ENCODE measurements at places on chromosomes 3 and 15. TPM values are rescaled to one million over a fixed set of nuclear protein-coding genes. Genes with fewer than 3 reads are reported as not detected.

Gene USP3
- polyA plus RNA-seq, result 16.0 TPM

Gene TMC3
- polyA plus RNA-seq, result not detected

Gene KLHL40
- polyA plus RNA-seq, result not detected

Gene ACOX2
- 0.39 TPM for polyA plus RNA-seq

Gene TNK2
- polyA plus RNA-seq, result 30.7 TPM

Gene SENP8
- 2.7 TPM for polyA plus RNA-seq

Gene MUC13
- not detected for polyA plus RNA-seq

Gene DUT
- 193 TPM for polyA plus RNA-seq

Gene GUCA1C
- 0.43 TPM for polyA plus RNA-seq

Gene WNT5A
- polyA plus RNA-seq, result 4.0 TPM

Gene ATP13A4
- not detected for polyA plus RNA-seq

Gene PCOLCE2
- 2.4 TPM for polyA plus RNA-seq

Gene SEMA3B
- polyA plus RNA-seq, result 1.3 TPM

GRCh38 chr3:133472889-133473288, 73.0 kb downstream of the BFSP2 start:
- DNase-seq, result no peak

GRCh38 chr3:14126017-14126886, 1.4 kb downstream of the TMEM43 start:
- no peak for DNase-seq

DNA sequence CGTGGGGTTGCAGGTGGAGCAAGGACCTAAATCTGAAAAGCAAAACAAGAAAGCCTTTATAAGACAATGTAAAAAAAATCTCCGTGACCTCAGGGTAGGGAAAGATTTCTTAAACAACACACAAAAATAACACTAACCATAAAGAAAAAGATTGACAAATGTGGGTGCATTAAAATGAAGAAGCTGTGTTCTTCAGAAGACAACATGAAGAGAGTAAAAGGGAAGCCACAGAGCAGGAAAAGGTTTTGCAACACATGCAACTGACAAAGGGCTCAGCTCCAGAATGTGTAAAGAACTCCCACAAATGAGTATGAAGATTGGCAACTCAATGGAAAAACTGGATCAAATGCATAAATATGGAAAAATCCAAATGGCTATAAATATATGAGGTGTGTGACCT, 74.2 kb downstream of the MAGEF1 start:
- no peak for DNase-seq

DNA sequence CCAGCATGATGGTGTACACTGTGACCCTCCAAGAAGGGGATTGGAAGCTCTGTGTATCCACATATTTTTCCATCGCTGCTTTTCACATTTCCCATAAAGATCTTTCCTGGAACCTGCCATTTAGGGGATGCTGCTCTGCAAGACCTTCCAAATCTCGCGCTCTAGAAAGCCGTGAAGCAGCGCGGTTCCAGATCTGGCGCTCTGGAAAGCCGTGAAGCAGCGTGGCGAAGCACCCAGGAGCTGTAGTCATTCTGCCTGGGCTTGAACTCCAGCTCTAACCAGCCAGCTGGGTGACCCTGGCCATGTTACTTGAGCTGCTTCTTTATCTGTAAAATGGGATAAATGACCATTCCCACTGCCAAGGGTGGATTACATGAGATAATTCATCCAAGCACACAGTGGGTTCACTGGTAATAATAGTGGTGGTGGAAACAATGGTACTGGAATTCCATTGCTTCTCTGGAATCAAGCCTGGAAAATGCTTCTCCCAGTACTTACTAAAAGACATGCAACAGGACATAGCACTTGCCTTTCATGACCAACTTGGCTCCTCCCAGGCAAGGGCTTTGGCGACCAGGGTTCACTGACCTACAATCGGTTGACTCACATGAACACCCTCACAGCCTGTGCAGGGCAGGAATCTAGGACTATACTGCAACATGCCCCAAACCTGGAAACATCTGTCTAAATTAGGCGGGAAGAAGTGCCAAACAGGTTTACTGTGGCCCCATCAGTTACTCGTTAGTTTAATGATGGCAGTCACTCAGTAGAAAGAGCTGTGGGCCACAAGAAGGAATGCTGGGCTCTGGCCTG, 70.7 kb downstream of the XXYLT1 start:
- DNase-seq, result no peak

DNA sequence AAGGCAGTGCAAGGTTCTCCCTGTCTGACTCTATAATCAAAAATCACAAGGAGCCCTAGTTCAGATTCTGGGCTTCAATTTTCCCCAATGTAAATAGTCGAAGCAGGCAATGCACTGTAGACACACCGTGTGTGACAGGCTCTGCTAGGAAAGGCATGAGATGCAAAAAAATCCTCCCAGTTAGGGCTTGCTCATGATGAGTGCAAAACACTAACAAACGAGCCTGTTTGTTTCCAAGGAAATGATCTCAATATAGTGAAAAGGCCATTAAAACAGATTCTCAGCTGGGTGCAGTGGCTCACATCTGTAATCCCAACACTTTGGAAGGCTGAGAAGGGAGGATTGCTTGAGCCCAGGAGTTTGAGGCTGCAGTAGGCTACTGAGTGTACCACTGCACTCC, 55.7 kb downstream of the UMPS start:
- no peak for DNase-seq

DNA sequence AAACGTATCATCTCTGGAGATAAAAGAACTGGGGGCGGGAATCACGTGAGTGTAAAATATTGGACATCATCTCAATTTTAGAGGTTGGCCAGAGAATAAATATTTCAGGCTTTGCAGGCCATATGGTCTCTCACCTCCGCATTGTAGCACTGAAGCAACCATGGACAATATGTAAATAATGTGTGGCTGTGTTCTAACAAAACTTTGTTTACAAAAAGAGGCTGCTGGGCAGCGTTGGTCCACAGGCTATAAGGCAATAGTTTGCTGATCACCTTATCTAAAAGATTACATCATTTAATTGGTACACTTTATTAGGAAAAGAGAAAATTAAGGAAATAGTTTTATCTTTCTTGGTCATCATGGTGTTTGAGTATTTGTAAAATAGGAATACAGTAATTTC, 22.5 kb upstream of the SHC4 start:
- DNase-seq, result no peak

DNA sequence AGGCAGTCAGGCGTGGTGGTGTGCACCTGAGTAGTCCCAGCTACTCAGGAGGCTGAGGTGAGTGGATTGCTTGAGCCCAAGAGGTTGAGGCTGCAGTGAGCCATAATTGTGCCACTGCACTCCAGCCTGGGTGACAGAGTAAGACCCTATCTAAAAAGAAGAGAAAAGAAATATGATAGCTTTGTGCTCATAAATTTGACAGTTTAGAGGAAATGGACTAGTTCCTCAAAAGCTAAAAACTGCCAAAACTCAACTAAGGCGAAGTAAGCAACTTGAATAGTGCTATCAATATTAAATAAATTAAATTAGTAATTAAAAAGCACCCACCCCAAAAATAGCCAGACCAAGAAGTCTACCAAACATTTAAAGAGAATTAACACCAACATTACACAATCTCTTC, 24.5 kb upstream of the SLC15A2 start:
- no peak for DNase-seq

DNA sequence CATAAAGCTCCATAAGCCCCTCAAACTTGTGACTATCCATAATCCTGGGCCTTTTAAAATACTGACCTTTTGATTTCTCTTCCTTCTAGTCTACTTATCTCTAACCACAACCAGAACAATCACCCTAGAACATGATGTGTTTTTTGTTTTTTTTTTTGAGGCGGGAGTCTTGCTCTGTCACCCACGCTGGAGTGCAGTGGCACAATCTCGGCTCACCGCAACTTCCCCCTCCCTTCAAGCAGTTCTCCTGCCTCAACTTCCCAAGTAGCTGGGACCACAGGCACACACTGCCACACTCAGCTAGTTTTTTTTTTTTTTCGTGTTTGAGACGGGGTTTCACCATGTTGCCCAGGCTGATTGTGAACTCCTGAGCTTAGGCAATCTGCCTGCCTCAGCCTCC, 25.1 kb downstream of the VPS39 start:
- DNase-seq, result no peak

GRCh38 chr3:148815316-148816110, 12.1 kb upstream of the CPB1 start:
- DNase-seq, result no peak

DNA sequence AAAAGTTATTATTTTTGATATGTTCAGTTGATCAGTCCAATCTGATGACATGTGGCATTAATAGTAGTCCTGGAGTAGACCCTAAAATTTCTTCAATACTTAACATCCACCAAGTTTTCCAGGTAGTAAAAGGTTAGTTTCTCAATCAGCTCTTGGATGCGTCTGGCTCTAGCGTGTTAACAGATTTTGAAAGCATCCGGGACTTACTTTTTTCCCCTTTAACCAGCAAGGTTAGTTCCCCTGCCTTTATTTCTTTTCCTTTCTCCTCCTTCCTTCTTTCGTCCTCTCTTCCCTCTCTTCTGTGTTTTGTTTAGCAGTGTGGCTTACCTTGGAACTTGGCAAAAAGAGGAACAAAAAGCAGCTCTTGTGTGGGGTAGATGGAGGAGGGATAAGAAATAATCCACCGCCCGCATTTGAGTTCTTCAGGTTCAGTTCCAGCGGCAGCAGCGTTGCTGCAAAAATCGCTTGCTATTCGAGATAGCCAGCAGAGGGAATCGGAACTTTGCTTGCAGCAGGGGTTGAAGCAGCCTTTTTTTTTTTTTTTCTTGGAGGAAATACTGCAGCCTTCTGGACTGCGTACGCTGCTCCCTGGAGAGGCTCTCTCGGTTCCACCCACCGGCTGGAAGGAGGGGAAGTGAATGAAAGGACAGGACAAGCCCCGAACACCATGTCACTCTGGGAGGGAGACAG, at the start of gene RBMS3:
TSS of gene RBMS3 (plus strand) at position 668 of the 690 bp plus-strand sequence.
- DNase-seq, result peak; percentile 89

DNA sequence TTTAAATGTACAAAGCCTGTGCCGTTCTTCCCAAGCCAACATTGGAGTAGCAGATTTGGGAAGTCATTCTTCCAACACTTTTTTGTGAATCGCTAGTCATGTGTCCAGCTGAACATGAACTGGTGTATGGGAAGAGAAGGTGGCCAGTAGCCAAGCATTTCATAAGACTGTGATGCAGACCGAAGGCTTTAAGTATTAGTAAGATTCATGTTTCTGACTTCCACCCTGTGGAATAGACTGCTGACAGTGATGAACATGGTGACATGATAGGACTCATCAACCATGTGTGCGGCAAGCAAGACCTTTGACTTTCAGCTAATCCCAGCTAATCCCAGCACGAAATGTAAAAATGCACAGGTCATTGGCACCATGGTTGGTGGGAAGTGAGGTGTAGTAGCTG, 48.3 kb upstream of the THSD4 start:
- peak; percentile 61 for DNase-seq

DNA sequence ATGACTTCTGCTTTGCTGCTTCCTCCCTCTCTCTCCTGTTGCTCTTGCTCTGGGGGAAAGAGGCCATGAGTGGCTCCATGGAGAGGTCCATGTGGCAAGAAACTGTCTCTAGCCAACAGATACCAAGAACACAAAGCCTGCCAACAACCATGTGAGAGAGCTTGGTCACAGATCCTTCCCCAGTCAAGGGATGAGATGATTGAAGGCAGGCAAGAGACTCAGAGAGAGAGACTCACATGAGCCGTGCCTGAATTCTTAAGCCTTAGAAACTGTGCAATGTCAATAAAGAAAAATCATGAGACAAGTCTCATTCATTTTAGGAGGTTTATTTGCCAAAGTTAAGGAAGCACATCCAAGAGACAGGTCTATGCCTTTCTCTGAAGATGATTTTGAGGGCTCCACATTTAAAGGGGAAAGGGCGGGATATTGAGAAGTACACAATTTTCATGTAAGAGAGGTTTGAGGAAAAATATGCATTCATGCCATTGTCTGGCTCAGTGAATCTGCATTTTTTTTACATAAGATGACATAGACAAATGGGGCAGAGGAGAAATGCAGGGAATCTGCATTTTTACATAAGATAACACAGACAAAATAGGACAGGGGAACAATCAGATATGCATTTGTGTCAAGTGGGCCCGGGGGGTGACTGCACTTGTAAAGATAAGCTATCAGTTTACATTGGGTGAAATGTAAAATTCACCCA, 59.5 kb upstream of the SUCLG2 start:
- DNase-seq, result no peak

- DNase-seq, result no peak
Observed at GRCh38 chr3:168574455-168575158, 478.9 kb upstream of the GOLIM4 start.

DNA sequence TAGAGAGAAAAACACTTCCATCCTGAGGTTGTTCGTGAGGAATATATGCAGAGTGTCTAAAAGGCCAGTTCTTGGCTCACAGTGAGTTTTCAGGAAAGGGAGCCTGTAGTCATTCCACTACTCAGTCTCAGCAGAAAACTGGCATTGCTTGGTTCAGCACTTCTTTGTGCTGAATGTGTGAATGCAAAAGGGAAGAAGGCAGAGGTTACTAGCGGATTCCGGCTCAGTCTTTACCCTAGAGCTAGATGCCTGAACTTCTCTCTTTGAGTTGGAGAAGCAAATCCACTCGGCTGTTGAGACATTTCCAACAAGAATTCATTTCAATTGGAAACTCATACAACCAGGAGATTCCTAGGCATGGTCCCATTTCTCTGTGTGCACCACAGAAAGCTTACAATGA, 23.1 kb upstream of the FRMD4B start:
- no peak for DNase-seq

GRCh38 chr3:191743283-191743682, 282.3 kb downstream of the PYDC2 start:
- no peak for DNase-seq

GRCh38 chr3:100682056-100682853, 27.0 kb upstream of the TFG start:
- DNase-seq, result no peak

- no peak for DNase-seq
Observed at GRCh38 chr15:81043281-81043934, 42.7 kb downstream of the TLNRD1 start.

DNA sequence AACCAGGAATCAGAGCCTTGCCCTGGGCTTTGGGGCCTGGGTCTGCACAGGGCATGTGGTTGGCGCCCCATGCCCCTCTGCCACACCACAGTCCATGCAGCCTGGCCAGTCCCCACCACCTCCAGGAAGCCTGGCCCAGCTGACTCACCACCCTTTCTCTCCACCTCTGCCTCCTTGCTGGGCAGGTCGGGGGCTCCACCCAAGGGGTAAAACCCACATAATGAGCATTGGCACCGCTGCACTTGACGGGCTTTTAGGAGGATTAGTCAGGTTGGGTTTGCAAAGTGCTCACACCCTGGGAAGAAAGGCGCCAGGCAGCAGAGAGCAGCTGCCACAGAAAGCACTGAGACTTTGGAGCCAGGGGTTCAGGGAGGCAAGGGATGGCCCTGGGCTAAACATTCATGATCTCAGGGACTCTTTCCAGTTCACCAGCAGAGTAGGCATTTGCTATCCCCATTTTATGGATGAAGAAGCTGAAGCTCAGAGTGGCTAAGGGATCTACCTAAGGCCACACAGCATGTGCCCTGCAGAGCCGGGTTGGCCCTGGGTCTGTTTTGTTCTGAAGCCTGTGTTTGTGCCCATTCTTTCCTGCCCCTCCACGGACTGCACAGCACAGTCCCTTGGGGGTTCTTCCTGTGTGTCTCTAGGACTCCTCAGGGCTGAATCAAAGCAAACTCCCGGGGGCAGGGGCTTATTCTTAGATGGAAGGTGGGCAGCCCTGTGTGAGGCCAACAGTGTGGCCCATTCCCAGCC, 113.4 kb downstream of the ETFA start:
- peak; percentile 40 for DNase-seq

All from foreskin keratinocyte (primary cell).